ENCODE measurements at places on chromosomes 6 and 20. TPM values are rescaled to one million over a fixed set of nuclear protein-coding genes. Genes with fewer than 3 reads are reported as not detected.

FAM83C gene
- not detected for total RNA-seq

OXT gene
- not detected for total RNA-seq

EYS gene
- not detected for total RNA-seq

RNF39 gene
- total RNA-seq = not detected

LY6G5B gene
- total RNA-seq = 11.6 TPM
